ENCODE measurements at places on chromosomes 4 and X.

DNA sequence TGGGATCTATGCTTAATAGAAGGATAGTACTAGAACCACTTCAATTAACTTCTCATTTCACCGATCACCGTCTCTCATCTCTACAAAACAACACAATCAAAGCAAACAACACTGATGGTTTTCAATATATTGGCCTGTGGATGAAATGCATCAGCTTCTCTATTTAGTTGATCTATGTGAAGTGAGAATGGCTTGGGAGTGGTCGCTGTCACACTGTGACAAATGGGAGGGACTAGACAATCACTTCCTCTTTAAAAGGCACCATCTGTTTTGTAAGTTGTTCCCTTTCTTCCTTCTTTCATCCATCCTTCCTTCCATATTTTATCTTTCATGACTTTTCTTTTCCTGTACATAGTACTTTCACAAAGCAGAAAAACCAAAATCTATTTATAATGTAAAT lies 23.9 kb upstream of the NWD2 start:
- no peak for DNase-seq

DNA sequence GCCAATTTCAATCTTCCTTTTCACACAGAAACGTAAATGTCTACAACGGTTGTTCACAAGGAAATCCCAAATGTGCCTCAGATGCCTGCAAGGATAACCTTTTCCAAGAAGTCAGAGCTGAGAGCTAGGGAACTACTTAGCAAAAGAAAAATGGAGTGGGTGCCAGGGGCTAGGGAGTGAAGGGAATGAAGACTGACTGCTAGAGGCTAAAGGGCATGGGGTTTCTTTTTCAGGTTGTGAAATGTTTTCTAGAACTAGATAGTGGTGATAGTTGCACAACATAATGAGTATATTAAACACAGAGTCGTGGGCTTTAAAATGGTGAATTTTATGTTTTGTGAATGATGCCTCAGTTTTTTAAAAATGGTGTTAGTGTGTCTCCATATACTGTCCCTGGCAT lies 53.4 kb downstream of the CD99L2 start:
- DNase-seq: no peak

GRCh38 chr4:178259566-178259965 lies 817.3 kb upstream of the AGA start:
- no peak for DNase-seq

GRCh38 chrX:130330146-130330545 lies 9.6 kb upstream of the SLC25A14 start:
- DNase-seq: no peak

GRCh38 chr4:117847849-117848248 lies 186.4 kb upstream of the NDST3 start:
- no peak for DNase-seq

GRCh38 chr4:8544282-8544681 lies 35.9 kb upstream of the GPR78 start:
- no peak for DNase-seq

GRCh38 chrX:56268888-56269287 lies 36.7 kb downstream of the KLF8 start:
- DNase-seq: no peak

DNA sequence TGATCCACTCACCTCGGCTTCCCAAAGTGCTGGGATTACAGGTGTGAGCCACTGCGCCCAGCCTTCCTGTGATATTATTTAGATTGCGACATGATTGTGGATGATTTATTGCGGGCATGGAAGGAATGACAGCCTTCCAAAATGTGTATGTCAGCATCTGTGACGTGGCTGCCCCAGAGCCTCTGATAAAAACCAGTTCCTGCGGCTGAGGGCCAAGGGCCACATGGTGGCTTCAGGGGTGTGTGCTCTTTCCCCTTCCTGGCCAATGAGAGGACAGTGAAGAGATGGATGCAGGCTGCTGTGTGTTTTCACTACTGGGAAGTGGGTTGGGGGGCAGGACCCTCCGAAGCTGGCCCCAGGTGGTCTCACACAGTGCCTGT lies 57.4 kb upstream of the HGFAC start:
- DNase-seq: no peak

GRCh38 chr4:126037231-126037630 lies 722.5 kb downstream of the FAT4 start:
- DNase-seq: no peak

GRCh38 chr4:89336818-89337420 lies 29.3 kb upstream of the GPRIN3 start:
- DNase-seq: peak; percentile 43

- peak; percentile 63 for DNase-seq
These were observed 778 bp downstream of the CASP3 start for GRCh38 chr4:184648313-184649025.

DNA sequence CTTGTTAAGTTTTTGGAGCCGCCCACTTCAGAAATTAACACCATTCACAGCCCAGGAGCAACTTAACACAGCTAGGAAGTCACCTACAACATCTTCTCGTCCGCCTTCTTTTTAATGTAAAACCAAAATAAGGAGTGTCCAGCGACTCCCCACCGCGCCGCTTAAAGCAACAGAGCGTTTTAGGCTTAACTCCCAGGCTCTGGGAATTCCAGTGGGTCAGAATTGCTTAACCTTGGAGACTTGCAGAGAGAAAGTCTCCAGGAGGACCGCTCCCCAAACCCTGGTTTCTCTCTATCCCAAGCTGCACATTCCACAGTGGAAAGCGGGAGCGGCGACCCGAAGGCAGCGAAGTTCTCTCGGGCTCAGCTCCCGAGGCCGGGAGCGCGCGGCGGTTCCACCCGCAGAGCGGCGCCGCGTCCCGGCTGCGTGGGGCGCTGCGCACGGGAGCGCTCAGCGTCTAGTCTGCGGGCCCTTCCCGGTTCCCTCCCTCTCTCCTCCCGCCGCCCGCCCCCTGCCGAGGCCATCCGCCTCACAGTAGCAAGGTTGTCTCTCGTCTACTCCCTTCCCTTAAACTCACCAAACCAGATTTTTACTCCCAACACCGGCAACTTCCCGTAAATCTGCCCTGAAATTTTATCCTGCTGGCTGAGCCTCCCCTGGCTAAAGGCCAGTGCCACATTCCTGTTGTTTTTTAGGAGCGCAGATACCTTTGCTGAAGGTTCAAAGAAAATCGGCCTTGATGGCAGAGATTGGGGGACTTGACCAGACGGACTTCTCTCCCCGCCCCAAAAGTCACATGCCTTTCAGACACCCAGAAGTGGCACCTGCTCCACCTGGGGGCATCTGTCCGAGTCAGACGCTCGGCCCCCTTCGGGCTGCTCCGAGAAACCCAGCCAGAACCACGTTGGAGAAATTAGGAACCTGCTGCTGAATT lies at the start of gene RBM47:
TSS of gene RBM47 (minus strand) at position 464 of the 934 bp plus-strand sequence. CDS start 190,971 bp downstream, outside the sequence.
- peak; percentile 63 for DNase-seq

DNA sequence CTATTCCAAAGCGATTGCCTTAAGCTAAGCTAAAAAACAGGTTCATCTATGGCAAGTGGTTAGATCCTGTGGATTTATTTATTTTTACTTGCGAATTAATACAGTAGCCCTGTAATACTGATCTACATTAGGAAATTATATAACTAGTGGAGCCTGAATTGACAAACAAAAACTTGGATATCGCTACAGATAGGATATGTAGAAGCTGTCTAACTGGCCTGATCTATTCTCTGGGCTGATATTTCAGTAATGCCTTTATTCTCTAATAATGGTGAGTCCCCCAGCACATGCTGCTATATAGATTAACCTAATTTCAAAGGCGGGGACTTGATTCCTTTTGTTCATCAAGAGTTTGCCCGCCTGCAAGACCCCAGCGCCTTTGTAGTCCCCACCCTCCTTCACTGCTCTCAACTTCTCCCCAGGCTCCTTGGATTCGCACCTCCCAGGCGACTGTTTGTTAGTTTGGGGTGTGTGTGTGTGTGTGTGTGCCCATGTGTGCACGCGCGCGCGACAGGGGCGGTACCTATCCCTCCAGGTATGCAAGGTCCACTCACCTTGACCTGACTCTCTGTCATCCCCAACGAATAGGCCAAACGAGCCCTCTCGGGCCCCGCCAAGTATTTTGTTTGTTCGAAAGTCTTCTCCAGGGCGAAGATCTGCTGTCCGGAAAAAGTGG lies 3.8 kb downstream of the NKX6-1 start:
- no peak for DNase-seq

DNA sequence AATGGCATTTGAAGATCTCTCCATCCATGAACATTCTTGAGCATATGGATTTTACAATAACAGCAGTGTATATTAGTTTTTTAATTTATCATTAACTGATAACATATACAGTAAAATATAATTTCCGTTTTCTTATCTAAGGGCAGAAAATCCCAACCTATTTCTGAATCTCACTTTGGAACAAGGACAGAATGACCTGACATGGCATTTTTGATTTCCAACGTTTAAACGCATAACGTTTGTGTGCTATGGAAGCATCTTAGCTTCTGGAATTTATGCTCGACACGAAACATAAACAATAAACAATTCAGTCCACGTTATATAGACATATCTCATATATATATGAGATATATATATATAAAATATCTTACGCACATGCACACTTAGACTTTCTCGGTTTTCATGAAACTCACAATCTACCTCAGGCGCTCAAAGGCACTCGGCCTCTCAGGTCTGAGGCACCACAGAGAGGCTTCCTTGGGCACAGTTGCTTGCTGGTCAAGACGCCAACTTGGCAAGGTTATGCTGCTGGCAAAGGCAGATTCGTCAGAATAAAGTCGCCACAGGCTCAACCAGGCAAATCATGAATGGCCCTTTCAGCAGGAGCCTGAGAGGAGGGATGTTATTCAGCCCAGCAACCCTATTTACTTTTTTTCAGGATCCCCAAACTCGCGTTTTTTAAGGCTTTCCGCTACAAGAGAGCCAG lies 1.0 kb upstream of the UGT8 start:
- no peak for DNase-seq

GRCh38 chrX:12370497-12370986 lies 232.3 kb downstream of the FRMPD4 start:
- no peak for DNase-seq

DNA sequence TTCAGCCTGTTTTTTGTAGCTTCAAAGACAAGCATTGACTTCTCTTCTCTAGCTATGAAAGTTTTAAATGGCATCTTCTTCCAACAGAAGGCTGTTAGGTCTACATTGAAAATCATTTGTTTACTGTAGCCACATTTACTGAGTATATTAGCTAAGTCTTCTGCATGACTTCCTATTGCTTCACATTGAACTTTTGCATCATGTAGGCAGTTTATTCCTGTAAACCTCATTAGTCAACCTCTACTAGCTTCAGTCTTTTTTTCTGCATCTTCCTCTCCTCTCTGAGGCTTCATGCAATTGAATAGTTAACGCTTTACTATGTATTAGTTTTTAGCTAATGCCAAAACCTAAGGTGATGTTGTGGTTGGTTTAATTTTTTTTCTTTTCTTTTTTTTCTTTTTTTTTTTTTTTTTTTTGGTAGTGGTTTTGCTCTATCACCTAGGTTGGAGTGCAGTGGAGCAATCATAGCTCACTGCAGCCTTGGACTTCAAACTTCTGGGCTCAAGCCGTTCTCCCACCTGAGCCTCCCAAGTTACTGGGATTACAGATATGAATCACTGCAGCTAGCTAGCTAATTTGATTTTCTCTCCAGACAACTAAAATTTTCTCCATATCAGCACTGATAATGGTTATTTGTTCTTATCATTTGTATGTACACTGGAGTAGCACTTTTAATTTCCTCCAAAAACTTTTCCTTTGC lies 3.4 kb downstream of the UGT2A3 start:
- no peak for DNase-seq

DNA sequence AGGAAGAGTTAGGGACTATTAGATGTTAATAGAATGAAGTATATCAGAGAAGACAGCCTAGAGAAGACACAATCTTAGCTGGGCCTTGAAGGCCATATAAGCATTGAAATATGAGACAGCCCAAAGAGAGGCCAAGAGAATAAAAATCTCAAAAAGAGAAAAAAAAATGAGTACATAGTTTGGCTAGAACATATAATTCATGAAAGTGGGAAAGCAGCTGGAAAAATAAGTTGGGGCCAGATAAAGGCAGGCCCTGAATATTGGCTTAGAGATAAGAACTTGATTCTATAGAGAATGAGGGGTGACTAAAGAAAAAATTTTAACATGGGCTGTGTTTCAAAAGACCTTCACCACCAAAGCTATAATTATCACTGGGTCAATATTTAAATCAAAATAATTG lies 7.4 kb upstream of the UTP3 start:
- DNase-seq: no peak

DNA sequence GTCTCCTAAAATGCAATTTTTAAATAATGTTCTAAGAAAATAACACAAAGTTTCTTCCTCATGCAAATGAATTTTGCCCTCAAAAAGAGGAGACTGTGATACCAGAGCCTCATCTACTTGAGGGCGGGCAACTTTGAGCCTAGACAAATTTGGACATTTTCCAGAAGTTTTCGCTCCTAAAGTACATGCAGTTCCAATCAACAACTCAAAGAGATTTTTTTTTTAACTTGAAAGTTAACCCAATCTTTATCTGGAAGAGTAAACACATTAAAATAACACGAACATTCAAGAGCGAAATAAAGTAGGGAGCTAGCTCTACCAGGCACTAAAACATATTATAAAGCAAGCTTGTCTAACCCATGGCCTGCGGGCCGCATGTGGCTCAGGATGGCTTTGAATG lies 29.4 kb upstream of the FBXW7 start:
- DNase-seq: no peak

GRCh38 chrX:120752431-120753082 lies 122.7 kb upstream of the C1GALT1C1 start:
- no peak for DNase-seq

DNA sequence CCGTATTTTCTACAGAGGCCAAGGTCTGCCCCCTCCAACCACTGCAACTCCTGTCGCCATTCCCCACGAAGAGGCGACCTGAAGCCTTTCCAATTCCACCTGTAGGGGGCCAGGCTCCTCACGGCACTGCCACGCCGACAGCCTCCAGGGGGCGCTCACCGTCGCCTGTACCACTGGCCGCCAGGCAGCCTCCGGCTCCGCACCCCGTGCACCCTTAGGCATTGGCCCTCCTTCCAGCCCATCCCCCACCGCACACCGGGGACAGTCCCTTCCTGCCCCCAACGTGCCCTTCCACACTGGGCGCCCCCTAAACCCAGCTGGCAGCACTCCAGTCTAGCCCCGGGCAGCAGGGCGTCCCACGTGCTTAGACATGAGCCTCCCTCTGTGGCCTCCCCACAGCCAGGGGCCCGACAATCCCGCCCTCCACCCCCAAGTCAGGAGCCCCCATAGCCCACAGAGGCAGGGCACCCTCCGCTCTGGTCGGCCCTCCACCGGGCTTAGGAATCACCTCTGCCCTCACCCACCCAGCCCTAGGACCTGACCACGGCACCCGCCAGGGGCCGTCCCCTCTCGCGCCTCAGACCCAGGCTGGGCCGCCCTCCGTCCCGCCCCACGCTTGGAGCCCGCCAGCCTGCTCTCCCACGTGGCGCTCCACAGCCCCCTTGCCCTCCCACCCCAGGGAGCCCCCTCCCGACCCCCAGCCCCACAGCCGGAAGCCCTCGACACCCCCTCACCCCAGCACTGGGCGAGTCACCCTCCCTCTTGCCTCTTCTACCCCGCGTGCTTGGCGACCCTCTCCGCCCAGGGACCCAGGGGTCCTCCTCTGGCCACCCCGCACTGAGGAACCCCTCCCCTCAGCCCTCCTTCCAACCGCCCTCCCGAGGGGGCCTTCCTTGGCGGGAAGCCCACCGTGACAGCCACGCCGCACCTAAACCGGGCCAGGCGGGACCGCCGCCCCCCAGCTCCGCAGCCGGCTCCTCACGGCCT lies 711 bp downstream of the PNMA6E start:
- peak; percentile 81 for DNase-seq
